ENCODE measurements at places on chromosomes 3 and 15.
A peak's percentile ranks its signal among the peaks of the same experiment; 100 is the strongest.

- no peak for DNase-seq
Observed at GRCh38 chr3:58536501-58537411, at the start of gene ACOX2. Gene ACOX2 (minus strand): TSS chr3:58537190. CDS start chr3:58535106, 2,084 bp downstream.

DNA sequence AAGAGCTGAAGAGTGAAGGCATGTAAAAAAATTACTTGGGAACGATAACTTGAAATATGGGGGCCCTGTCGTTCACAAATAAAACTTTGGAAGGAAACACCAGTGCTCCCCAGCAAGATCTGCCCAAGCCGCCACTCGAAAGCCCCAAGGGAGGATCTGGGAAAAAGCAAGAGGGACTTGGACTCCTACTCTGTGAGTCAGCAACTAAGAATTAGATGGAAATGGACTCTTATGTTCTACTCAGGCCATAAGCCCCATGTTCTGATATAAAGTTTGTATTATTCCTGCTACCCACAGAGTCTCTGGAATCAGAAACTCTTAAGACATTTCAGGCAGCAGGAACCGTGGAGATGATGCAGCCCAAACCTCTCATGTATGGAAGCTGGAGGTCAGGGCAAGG is 75.7 kb downstream of the ITGB5 start:
- no peak for DNase-seq

- DNase-seq: no peak
Observed at GRCh38 chr3:186940967-186941366, 10.6 kb downstream of the ST6GAL1 start.

GRCh38 chr3:17238023-17238422 is 353.3 kb downstream of the PLCL2 start:
- no peak for DNase-seq

DNA sequence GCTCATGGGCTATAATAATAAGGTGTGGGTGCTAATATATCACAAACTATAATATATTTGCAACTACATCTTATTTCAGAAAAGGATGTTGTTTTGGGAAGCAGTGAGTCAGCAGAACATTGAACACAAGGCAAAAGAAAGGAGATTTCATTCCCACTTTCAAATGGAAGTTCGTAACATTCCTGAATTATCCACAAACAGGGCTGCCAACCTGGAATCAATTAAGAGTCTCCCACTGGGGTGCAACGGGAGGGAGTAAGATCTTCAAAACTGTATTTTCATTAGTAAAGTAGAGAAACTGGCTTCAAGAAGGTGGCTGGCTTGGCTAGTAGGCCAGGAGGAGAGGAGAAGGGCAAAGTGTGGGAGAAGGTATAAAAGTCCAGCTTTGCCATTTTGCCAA is 479.6 kb downstream of the CNTN3 start:
- no peak for DNase-seq

DNA sequence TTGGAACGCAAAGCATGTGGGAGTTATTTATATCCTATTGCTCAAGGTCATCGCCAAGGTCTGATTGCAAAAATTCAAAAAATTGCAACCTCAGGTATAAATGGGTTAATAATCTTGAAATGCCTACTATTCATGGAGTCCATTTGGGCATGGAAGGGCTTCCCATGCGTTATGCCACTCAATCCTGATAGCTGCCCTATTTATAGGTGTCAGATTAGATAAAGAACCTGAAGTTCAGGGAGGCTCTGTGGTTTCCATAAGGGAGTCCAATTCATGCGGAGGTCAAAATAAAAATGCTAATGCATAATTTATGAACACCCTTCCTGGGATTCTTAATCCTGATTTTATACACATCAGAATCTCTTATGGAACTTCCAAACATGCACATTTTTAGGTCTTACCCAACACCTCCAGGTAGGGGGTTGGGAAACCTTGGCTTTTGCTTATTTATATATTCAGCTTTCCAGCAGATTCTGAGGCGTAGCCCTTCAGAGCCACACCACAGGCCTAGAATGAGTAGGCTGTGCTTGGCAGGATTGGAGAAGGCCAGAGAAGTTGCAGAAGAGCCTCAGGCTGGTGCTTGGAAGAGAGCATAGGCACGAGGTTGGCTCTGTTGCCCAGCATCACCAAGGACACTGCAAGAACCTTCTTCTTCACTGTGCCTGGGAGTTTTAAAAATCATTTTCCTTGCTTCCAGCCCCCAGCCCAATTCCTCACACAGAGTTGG is 324.4 kb upstream of the CFAP20DC start:
- DNase-seq: no peak

- DNase-seq: no peak
Observed at GRCh38 chr3:53795789-53796560, 50.2 kb downstream of the CHDH start.

DNA sequence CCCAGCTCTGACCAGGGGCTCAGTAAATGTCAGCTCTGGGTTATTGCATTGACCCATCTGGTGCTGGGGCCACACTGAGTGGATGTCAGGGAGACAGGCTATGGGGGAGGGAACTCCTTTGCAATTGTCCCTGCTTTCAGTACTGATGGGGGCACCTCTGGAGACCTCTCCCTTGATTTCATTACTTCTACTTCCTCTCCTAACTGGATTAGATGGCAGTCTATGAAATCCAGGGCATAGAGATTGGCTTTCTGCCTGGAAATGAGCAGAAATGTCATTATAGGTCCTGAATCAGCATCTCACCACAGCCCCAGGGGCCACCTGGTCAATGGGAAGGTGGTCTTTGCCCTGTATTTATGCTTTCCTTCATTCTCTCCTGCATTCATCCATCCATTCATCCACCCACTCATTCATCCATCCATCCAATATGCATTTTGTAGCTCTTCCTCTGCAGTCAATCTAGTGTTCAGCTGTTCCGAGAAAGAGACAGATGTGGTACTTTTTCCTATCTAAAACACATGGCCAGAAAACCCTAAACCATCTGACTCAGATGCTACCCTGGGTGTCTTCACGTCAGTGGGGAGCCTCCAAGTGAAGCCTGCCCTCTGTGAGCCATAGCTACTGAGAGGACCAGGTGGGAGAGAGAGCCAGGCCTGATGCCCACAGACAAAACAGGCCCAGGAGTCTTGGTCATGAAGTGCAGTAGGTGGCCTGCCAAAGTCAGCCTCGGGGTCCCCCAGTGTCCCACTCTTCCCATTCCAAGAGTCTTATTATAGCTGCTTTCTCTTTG is 57.1 kb downstream of the CCDC33 start:
- no peak for DNase-seq

DNA sequence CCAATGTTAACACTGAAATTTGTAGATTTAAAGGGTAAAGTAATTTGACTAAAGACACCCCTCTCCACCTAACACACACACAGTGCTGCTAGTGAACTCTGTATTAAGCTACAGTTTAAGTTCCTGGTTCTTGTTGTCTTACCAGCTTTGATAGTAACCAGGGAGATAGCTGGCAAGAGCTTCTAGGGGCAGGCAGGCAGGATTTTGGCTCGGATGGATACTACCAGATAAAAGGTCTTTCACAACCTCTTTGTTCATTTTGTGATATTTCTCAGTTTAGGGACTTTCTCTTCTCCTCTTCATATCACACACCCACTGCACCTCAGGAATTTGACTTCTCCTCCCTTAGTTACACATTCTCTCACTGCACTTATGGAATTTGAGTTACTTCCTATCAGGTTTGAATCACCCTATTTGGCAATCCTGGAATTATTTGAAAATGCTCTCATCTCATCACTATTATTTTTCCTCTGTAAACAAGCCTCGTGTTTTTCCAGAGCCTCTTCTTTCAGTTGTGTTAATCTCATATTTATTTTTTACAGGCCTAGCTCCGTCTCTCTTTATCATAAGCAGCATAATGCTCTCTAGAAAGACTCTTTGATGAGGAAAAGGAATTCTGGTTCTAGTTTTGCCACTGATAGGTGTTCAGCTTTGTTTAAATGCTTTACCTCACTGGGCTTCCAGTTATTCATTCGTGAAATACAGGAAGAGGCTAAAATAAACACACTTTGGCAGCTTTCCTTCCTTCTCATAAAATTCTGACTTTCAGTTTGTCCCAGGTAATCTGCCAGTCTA is 23.0 kb upstream of the CLDN1 start:
- no peak for DNase-seq

- peak; percentile 91 for DNase-seq
Observed at GRCh38 chr15:63503739-63504246, 600 bp upstream of the USP3 start.

DNA sequence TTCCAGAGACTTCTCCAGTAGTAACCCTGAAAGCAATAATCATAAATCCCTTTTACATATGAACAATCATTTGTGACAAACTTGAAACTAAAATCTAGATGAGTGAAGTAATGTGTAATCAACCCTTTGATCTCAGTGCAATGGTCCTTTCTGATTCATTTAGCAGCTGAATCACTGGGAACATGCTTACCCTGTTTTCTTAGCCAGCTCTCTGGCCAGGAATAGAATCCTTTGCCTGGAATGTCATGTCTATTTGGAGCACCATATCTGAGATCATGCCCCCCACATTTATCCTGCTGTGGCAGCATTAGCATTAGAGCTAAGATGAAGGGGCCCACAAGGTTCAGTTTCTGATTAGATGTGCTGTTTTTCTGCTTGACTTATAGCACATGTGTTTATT is 309.8 kb downstream of the OXSM start:
- DNase-seq: no peak

GRCh38 chr15:91291673-91292072 is 191.6 kb downstream of the SV2B start:
- DNase-seq: peak; percentile 25

DNA sequence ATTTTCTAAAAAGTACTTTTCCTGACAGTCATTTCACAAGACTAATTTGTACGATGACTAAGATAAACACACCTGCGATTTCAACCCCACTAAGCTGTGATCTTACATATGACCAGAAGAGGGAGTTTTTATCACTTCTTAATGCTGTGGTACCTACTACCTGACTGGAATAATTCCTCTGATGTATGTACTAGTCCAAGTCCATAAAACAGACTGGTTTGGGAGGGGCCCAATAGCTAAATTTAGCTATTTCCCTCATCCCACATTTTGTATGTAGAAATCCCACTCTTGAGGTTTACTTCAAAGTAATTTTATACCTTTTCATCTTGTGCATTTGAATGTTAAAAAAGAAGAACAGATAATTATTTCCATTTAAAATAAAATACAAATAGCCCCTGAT is 49.7 kb upstream of the SCAANT1 start:
- no peak for DNase-seq

DNA sequence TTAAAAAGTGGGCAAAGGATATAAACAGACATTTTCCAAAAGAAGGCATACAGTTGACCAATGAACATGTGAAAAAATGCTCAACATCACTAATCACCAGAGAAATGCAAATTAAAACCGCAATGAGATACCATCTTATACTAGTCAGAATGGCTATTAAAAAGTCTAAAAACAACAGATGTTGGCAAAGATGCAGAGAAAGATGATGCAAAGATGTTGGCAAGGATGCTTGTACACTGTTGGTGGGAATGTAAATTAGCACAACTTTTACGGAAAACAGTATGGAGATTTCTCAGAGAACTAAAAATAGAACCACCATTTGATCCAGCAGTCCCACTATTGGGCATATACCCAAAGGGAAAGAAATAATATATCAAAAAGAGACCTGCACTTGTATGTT is 53.5 kb downstream of the TLNRD1 start:
- no peak for DNase-seq

DNA sequence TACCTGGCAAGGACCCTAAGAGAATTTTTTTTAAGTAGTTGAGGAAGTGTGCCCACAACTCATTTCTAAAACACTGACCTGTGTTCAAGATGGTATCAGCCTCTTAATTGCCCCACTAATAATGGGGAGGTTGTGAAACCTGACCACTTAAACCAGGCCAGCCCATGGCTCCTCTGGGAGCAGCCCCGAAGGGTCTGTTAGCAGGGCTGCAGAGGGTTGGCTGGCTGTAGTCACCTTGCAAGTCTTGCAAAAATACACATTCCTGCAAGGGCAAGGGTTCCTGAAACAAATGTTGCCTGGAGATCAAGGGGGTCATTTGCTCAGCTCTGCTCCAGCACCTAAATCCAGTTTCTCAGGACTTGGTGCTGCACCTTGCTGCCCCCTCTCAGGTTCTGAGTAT is 3.2 kb downstream of the IL17RD start:
- no peak for DNase-seq
